Inflammatory macrophage (primary cell): ENCODE measurements at places on chromosomes 4 and X.

GRCh38 chr4:138911909-138912703, 103.5 kb upstream of the NOCT start:
- DNase-seq, result no peak

DNA sequence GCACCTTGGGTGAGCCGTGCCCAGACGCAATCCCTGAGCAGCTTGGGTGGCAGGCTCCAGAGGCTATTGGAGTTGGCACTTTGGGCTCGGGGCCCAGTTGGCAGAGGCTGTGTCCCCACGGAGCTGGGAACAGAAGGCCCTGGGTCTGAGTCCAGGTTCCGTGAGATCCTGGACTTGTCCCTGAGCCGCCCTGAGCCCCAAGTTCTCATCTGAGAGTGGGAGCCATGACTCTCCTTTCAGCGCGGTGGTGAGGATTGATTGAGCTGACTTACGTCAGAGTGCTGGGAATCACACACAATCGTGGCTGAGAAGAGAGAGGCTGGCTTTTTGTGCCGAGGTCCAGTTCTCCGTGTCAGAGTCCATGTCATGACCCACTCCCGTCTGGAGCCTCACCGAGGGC, 98.0 kb downstream of the PSAPL1 start:
- no peak for DNase-seq

DNA sequence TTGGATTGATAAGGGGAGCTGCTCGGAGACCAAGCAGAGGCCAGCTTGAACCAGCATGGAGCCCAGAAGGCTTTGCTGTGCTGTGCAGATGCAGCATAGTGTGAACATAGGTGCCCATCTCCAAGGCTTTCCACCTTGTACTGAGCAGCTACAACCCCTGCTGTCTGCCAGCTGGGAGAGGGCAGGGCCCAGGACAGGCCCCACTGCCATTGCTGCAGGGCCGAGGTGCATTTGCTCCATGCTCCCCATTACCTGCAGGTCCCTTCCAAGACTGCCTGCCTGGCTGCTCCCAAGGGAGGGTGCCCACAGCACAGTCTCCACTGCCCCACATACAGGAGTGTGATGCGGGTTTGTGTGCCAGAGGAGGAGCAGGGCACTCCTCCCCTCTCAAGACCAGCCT, 1016.0 kb upstream of the INTU start:
- DNase-seq, result no peak

- no peak for DNase-seq
Observed at GRCh38 chr4:189988877-189989431, 38.1 kb downstream of the FRG2 start.

DNA sequence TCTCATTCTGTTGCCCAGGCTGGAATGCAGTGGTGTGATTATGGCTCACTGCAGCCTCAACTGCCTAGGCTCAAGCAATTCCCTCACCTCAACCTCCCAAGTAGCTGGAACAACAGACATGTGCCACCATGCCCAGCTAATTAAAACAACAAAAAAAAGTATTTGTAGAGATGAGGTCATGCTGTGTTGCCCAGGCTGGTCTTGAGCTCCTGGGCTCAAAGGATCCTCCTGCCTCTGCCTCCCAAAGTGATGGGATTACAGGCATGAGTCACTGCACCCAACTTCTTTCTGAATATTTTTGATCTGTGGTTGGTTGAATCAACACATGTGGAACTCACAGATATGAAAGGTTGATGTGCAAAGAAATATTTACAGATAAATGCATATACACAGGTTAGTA, 18.5 kb upstream of the SEPTIN11 start:
- no peak for DNase-seq

- no peak for DNase-seq
Observed at GRCh38 chr4:101693842-101694398, 96.6 kb upstream of the BANK1 start.

DNA sequence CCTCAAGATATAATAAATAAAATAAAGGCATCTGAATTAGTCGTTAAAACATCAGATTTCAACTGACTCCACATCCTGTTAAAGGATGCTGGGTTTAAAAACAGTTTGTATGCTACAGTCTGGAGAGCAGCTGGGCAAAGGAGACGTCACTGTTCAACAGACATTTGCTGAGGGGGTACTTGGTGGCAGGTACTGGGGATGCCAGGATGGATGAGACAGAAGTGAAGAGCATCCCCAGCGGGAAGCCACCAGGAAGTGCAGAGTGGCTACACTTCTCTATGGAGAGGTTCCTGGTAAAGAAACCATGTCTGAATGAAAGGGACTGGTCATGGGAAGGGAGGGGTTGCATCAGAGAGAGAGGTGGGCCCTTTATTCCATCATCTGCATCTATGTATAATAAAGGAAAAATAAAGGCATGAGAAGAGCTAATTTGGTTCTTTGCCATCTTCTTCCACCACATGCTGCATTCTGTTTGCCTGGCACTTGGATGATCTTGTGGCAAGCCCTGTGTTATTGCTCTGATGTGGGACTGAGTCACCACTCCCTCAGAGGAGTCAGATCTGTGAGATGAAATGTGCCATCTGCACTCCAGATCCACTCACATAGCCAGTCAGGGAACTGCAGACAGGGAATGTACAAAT, 145.0 kb downstream of the SOWAHB start:
- DNase-seq, result no peak
